Amniotic epithelial cell (primary cell): ENCODE measurements at places on chromosomes 1 and 21.

GRCh38 chr1:50132347-50132894 is 23.7 kb downstream of the ELAVL4 start:
- DNase-seq, result no peak

- DNase-seq, result no peak
Observed at GRCh38 chr1:160177667-160178066, 12.7 kb upstream of the CASQ1 start.

DNA sequence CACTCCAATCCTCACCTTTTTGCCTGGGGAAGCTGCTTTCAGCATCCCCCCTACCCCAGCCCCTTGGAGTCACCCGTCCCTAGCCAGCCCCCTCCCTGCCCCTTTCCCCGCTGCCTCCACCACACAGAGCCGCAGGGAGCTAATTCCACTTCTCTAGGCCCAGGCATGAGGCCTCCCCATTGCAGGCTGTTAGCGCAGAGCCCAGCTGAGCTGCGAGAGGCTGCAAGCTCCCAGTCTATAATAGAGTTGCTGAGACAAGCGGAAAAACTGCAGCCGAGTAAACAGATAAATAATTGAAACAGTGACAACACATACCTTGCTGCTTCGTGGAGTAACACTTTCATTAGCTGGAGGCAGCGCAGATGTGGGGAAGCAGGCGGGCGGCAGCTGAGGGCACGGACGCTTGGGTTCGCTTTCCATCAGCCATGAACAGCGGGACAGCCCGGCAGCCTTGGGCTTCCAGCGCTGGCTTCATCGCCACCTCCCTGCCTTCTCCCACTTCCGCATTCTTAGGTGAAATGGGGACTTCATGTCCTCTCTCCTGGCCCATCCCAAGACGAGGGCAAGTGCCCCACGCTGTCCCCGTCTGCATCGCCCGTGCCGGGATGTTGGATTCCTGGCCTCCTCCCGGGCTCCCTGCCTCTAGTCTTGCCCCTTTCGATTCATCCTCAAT is 183.3 kb downstream of the IGSF21 start:
- DNase-seq, result no peak

DNA sequence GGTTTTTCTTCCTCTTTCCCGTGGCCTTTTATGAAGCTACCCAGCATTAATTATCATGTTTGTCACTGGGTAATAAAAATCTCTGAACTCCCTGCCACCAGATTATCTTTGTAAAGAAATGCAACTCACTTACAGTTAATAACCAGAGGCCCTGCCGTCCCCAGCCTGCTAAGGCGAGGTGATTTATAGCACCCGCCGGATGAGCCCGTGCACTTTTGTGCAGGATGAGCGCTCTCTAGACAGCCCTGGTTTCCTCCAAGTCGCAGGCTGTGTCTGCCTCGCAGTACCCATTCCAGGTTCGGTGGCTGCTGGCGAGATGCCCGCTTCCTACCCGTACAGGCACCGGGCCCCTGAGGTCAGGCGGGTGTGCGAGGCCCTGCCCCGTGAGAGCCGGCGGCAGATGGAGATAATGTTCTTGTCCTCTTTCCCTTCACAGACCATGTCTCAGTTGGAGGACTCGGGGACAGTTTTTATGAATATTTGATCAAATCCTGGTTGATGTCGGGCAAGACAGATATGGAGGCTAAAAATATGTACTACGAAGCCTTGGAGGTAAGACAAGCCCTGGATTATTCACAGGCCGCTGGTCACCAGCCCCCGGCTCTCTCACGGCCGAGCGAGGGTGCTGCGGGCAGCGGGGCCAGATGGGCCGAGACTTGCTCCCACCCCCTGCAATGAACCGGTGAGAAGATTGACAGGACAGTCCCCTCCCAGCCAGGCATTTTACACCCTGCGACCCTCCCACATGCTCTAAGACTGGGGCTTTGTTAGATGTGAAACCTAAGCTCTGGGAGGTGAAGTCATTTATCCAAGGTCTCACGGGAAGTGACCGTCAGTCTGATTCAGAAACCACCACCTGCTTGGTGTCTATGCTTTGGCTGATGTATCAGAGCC is 28.5 kb upstream of the SELENON start:
- DNase-seq, result peak; percentile 26

DNA sequence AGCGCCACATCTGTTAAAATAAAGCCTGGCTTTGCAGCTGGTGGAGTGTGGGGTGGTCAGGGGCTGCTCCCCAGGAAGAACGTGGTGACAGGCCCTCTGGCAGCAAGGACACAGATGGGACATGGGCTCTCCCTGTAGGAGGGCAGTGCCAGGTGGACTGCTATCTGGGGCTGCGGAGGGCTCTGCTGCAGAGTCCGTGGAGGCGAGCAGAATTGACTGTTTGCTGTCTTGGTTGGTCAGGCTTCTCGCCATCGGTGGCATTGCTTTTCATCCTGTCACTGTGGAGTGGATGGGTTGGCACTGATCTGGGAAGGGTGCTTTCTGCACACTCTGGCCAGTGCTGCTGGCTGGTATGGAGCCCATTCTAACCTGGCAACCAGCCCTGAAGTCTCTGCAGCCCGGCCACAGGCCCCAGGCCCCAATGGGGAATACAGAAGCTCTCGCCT is 103.0 kb downstream of the LAMC2 start:
- no peak for DNase-seq
